Stimulated activated effector memory CD8-positive, alpha-beta T cell treated with anti-CD3 and anti-CD28 coated beads, Interleukin-12 subunit alpha, Interleukin-12 subunit beta, amount 100 ng/mL, for 72 hours (primary cell): ENCODE measurements at places on chromosomes 6 and 20.

GRCh38 chr6:63862486-63863198, 227.0 kb downstream of the PHF3 start:
- no peak for DNase-seq

DNA sequence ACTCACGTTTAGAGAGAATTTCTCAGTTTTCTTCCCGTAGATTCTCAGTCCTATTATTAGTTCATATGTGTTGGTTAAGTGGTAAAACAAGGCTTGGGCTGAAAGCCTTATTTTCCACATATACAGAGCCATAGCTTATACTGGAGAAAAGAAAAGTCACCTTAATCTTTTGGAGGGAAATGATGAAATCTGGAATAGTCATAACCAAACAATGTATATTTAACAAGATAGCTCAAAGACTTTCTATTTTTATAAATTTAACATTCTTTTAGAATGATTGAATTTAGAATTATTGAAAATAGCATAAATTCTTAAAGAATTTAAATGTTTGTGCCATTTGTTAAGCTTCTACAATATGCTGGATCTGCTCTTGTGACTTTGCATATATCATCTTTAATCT, 85.8 kb downstream of the CDKAL1 start:
- DNase-seq: no peak

DNA sequence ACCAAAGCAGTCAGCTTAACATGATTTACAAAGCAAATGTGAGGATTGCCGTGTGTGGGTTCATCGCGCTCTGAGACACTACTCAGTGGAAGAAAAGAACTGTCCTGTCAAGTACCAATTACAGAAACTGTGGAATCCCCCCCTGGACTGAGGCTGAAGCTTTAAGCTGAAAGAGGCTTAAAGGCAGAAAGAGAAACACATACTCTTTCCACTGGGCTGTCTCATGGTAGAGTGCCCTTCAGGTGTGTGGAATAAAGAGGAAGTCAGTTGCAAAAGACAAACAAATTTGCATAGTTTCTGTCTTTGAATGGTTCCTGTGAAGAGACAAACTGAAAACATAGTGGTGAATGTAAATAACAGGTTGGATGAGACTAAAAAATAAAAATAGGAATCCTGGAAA, 560.4 kb upstream of the SYNCRIP start:
- no peak for DNase-seq

DNA sequence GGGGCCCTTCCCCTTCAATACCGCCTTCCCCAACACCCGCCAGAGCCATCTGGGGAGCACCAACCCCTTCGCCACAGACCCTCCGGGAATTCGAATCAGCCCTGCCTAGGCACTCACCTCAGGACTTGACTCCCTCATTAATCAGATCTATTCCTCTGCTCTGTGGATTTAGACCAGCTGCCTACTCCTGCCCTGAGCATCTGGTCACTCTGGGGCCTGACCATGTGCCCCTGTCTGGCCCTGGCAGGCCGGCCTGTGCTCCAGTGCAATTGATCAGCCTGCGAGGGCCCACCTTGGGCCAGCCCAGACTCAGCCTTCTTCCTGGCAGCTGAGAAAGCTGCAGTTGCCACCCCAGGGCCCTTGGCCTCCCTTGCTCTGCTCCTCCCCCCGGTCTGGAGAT, 46.0 kb downstream of the GRM4 start:
- DNase-seq: no peak

GRCh38 chr20:54711071-54711470, 235.7 kb downstream of the DOK5 start:
- no peak for DNase-seq

DNA sequence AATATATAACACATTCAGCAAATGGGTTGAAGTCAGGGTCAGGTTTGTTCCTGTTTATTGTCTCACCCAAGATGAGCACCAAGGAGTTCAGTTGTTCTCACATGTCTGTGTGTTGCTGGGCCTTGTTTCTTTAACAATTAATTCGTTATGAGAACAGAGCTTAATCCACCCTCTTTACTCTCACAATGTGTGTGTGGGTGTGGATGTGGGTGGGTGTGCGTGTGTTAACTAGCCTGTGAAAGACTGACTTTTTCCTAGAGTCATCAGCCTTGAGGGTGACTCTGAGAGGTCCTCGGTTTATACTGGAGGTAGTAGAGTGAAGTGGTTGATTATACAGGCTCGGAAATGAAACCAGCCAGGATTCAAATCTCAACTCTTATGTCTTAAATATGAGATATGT, 672.1 kb downstream of the MAFB start:
- no peak for DNase-seq

GRCh38 chr6:129598244-129599187, 111.5 kb downstream of the ARHGAP18 start:
- DNase-seq: no peak

GRCh38 chr6:21946298-21946783, 350.5 kb downstream of the PRL start:
- DNase-seq: no peak

DNA sequence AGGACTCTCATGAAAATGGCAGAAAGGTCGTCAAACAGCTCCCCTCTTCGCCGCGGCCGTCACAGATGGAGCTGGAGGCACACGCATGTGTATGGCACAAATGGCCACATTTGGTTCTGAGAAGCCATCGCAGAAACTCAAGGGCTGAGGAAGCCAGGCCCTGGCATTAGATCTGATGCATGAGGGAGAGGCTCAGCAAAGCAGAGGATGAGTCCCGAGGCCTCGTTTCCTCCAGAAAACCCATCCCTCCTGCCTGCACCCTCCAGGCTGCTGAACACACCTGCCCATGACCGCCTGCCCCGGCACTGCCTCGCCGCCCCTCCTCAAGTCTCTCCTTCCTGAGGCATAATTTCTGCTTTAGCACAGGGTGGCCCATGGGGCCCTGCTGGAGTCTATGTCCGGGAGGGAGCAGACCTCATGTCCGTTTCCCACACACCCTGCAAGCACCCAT, 240.3 kb downstream of the DLL1 start:
- no peak for DNase-seq

DNA sequence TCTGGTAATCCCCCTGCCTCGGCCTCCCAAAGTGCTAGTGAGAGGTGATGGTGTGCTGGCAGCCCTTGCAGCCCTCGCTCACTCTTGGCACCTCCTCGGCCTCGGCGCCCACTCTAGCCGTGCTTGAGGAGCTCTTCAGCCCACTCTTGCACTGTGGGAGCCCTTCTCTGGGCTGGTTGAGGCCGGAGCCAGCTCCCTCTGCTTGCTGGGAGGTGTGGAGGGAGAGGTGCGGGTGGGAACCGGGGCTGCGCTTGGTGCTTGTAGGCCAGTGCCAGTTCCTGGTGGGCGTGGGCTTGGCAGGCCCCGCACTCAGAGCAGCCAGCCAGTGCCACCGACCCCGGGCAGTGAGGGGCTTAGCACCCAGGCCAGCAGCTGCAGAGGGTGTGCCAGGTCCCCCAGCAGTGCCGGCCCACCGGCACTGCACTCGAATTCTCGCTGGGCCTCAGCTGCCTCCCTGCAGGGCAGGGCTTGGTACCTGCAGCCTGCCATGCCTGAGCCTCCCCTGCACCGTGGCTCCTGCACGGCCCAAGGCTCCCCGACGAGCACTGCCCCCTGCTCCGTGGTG, 189.0 kb upstream of the ASCC3 start:
- DNase-seq: no peak

- DNase-seq: no peak
These were observed 92.0 kb upstream of the AFDN start for GRCh38 chr6:167734662-167735083.

GRCh38 chr6:105755885-105756284, 330.3 kb upstream of the PRDM1 start:
- no peak for DNase-seq

DNA sequence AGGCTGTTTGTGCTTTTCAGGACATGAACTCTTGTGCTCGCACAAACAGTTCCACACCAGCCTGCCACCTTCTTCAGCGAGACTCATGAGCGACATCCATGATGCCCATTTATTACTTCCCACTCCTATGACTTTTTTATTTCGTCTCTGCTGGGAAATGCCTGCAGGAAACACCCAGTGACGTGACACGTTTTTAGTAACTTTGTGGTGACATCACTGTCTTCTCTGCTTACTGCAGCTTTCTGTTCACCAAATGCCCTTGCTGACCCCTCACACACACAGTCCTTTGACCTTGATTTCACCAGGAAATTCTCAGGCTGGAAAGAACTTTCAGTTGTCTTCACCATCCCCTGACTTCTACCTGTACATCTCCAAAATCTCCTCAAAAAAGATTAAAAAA, 8.9 kb downstream of the TRIM40 start:
- no peak for DNase-seq

- no peak for DNase-seq
These were observed 1.2 kb downstream of the DDX39B start for GRCh38 chr6:31540640-31541039.

- no peak for DNase-seq
These were observed at the start of gene PDE10A for GRCh38 chr6:165662749-165663376. Gene PDE10A, minus strand, starts transcription at chr6:165663241. Its CDS starts 430 bp downstream, at chr6:165662811.

- DNase-seq: no peak
These were observed 117.1 kb upstream of the PREP start for GRCh38 chr6:105519954-105520353.

GRCh38 chr6:148516217-148516616, 173.6 kb downstream of the SASH1 start:
- DNase-seq: no peak

DNA sequence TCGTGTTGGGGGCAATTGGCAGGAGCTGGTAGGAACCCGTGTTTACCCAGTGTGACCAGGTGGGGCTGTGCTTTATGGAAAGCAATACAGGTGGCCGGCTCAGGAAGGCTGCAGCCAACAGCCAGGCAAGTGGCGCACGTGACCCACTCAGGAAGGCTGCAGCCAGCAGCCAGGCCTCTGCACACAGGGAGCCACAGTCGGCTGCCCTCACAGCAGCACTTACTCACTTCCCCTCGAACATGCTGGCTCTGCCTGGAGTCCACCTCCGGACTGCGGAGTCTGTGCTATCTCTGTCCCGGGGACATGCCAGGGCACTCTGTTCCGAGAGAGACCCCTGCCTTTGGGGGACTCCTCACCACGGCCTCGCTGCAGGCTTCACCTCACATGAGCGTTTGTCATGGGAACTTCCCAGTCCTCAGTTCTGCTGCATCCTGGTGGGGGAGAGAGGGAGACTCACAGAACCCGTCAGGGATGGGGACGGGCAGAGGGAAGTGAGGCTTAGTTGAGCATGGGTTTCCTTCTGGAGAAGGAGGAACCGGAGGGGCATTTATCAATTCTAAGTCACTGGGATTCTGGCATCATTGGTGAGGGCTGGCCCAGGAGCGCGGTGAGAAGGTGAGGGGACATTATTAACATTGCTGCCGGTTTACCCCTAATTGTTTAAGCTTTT, 76.8 kb downstream of the TTLL2 start:
- no peak for DNase-seq

DNA sequence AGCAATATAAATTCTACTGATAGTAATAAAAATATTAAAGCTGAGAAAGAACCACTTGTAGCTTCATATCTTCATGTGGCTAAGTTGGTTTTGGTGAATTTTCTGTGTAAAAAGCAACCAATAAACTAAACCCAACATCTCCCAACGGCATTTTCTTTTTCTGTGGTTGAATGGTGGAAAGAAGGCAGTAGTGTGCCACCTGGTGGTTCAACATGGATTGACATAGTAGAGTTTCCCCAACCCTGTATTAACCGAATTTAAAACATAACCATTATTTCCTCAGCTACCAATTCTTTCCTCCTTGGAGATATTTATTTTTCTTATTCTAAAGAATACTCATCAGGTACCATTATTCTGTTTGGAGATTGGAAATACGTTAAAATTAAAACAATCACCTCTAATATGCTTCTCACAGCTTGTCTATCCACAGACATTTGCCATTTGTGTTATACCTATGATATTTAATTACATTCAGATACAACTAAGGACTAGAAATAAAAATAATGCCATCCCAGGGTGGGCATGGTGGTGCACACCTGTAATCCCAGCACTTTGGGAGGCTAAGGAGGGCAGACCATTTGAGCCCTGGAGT, 117.1 kb upstream of the EEF1E1 start:
- peak; percentile 52 for DNase-seq

DNA sequence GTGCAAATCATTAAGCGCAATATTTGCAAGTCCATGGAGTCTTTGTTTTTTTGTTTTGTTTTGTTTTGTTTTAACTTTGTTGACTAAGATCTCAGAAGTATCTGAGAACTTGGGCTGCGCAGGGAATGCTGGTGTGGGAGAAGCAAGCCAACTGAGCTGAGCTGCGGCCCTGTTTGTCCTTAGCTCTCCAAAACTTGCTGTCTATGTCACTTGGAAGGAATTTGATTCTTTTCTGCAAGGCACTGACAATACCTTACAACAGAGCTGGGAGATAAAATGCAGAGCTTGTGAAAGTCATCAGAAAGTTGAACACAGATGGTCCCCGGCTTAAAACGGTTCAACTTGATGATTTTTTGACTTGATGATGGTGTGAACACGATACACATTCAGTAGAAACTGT, 5.4 kb downstream of the SLC22A23 start:
- no peak for DNase-seq

DNA sequence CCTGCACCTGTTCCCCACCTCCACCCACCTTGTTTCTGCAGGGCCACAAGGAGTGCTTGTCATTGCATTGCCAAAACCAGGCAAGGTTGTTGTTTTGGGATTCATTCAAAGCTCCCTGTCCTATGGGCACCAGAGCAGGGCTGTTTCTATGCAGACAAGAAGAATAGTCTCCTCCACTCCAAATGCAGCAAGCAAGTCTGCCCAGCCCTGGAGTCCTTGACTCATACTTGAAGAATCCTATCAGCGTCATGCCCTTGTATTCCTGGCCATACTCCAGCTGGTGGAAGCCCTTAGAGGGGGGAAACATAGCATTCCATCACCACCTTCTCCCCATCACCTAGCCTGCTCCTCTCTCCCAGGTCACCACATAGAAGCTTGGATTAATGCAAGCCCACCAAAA, 145.3 kb upstream of the ECI2 start:
- no peak for DNase-seq

DNA sequence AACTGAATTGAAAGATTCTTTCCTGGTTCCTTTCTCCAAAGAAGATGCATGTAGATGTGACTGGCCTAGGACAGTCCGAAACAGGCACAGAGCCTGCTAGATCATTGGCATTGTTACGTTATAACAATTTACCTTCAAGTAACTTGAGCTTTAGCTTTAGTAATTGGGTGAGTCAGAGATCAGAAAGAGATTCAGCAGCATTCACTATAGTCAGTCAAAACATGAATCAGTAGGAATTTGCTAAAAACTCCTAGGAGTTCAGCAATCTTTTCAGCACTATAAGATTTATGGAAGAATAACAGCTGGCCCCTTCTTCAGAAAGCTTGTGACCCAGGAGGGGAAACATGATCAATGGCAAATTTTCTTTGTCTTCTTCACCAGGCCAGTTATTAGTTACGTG, 281.7 kb upstream of the PRDM1 start:
- no peak for DNase-seq

- no peak for DNase-seq
These were observed 253.4 kb downstream of the SOD2 start for GRCh38 chr6:159439651-159440050.

DNA sequence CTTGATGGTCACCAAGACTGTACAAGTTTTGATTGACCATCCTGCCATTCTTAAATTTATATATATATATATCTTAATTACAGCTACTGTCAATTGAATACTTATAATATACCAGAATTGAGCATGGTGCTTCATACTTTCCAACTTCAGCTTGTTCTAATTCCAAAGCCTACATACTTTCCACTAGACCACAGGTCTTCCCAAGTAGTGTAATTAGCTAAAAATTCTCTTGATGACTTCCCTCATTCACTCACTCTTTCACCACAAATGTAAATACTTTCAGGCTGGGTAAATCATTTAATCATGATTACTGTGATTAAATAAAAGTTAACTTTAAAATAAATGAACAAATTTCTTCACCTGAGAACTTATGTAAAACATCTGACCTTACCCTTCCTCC, 3.4 kb downstream of the ASF1A start:
- DNase-seq: no peak
